Hematopoietic multipotent progenitor cell treated with erythropoietin and hydrocortisone succinate and interleukin-3 and kit ligand, for 15 days (in vitro differentiated cells): ENCODE measurements at places on chromosomes 6 and 20.

DNA sequence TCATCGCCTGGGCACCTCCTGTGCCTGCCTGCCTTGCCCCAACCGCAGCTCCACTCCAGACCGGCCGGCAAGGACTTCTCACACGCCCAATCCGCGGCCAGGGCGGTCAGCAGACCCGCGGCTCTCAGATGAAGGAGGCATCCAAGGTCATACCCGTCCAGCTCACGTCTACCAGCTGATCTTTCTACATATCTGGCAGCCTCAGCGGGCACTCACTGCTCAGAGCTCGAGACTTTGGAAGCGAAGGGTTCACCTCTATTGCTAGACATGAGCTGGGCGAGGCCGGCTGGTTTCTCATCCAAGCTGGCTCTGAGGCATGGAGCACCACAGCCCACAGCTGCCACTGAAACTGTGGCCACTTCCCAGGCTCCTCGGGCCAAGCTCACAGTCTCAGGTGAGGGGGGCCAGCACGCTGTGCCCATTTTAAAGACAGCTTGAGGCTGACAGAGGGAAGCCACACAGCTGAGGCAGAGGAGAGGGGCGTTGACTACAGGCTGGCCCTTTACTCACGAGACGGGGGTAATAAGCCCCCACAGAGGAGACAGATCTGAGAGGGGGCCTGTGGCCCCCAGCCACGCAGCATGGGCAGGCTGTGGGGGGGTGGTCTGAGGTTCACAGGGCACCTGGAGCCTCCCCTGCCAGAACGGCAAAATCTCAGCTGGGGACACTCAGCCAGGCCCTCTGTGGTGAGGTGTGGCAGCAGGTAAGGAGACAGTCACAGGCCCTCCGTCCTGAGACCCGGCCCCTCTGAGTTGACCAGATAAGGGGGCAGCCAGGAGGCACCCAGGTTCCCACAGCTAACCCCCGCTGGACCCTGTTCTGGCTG is 2.0 kb downstream of the LAMA5 start:
- DNase-seq = no peak

DNA sequence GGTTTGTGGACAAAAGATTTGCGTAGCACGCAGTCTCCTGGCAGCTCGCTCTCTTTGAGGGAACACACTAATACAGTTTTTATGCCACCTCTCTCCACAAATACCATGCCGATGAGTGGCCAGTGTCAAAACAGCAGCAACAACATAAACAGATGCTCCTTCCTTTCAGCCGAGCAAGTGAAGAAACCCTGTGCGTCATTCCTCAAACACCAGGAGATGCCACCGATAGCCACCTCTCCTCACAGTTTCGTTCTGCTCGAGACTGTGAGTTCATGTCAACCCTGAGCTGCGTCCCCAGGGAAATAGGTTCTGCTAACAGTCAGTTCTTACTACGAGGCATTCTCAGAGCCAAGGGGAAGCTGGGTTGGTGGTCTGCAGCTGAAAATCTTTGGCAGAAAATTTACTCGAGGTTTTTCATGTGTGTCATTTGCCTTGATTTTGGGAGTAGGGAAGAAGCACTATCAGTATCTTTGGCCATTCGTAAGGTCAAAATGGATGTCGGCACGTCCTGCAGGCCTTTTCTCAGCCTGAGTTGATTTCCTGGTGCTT is 59.9 kb downstream of the EYA2 start:
- no peak for DNase-seq

DNA sequence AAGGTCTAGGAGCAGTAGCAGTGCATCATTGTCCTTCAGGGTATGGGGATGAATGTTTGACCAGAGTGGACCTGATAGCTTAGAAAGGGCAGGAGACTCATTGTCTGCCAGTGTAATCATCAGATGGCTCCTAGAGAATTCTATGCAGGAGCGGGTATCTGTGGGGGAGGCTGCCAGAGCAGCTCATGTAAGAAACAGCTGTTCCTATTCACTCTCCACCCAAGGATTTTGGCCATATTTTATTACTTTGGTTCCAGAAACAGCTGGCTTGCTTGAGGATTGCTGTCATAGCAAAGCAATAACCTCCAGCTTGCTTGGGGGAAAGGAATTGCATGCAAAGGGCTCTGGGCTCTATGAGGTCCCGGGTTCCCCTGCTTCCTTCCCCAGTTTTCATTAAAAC is 44.1 kb downstream of the RALY start:
- DNase-seq = no peak

GRCh38 chr6:166693880-166694279 is 66.8 kb upstream of the RPS6KA2 start:
- no peak for DNase-seq

- DNase-seq = no peak
These were observed 121.4 kb upstream of the DST start for GRCh38 chr6:56764081-56764566.

GRCh38 chr6:52564856-52565255 is 12.0 kb downstream of the TRAM2 start:
- DNase-seq = no peak

DNA sequence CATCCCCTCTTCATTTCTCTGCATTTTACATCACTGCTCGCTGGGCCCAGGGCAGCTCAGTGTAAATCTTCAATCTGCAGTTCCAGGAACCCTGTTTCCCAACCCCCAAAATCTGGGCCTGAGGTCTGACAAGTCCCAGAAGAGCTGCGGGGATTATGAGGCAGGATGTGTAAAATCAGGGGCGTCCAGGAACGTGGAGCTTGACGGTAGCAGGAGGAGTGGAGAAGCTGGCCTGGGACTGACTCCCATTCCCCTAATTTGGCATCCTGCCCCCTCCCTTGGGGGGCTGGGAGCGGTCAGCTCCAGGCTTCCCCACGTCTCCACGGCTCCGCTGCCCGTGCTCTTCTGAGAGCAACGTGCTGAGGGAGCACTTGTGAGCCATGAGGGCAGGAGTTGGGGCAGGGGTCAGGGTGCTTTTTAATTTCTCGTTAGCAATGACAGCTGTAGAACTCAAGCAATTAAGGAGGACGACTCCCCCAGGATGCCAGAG is 23.4 kb upstream of the VEGFA start:
- DNase-seq = no peak

- no peak for DNase-seq
These were observed 2.5 kb downstream of the GMNN start for GRCh38 chr6:24777227-24777626.

- DNase-seq = no peak
These were observed 6.9 kb upstream of the SAMD3 start for GRCh38 chr6:130229645-130230044.

- DNase-seq = no peak
These were observed 554 bp upstream of the LAMA4 start for GRCh38 chr6:112254921-112255320.

- no peak for DNase-seq
These were observed 224.7 kb upstream of the PLCB4 start for GRCh38 chr20:8844179-8844578.

GRCh38 chr6:2959909-2960719 is 11.3 kb downstream of the SERPINB6 start:
- DNase-seq = no peak

DNA sequence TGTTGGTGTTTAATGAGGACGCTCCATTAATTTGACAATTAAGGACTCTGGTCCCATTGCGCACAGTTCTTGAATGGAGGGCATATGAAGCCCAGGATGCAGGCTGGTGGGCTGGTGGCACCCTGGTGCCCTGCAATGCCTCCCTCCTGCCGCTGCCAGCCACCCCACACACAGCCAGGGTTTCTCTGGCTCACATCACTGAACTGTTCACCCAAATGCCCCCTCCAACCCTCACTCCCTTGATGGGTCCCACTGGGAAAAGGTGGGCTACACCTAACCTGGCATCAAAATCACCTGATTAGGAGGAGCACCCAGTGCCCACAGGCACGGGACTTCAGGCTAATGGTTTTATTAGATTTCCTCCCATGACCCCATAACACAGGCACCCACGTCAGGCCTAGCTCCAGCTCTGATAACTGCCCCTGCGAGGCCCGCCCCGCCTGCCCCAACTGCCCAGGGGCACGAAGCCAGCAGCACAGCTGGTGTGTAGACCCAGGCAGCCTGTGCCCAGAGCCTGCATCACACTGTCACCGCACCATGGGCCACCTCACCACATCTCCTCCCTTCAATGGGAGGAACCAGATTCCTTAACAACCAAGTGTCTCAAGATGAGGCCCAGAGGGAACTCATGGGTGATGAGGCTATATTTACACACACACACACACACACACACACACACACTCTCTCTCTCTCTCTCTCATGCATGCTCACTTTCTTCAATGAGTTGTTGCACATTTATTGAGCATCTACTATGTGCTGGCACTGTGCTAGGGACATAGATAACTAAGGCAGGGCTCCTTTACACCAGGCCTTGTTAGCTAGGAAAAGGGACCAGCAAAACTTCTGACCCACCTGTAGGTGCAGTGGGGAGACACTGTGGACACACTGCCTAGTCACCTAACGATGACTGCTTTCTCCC is 107.3 kb downstream of the NOL4L start:
- peak; percentile 48 for DNase-seq

DNA sequence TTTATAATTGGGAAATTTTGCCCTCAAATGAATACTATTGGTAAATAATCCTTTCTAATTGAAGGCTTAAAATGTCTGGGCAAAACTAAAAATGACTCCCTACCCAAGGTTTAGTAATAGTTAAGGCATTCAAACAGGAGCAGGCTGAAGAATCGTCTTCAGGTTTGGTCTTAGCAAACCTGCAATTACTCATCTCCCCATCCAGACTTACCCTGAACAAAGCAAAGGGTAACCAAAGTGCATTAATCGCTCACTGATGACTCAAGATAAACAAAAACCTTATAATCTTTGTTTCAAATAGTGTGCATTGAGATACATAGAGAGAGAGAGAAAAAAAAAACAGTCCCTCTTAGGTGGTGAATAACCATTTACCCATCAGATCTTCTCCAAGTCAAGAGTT is 225.5 kb downstream of the BMP2 start:
- no peak for DNase-seq

GRCh38 chr6:49416195-49416594 is 46.9 kb downstream of the MMUT start:
- DNase-seq = no peak

GRCh38 chr6:82711105-82711827 is 347.6 kb downstream of the TPBG start:
- no peak for DNase-seq

DNA sequence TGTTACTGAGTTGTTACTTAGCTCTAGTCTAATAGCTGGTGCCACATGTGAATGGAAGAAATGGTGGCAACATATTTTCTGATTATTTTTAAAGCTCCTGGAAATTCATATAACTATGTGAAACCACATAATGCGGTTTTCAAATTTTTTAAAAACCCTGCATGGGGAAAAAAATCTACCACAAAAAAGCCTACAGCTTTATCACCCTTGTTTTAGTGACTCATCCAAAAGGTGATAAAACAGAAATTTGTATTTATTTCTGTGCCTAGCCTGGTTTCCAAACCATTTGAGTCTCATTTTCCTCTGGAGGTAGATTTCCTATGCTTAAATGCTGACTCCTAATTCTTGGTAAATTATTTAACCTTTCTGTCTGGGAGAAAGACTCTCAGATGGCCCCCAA is 5.4 kb upstream of the FBXO30 start:
- DNase-seq = no peak

GRCh38 chr20:47727909-47728361 is 57.3 kb downstream of the SULF2 start:
- no peak for DNase-seq

- DNase-seq = no peak
These were observed 24.2 kb upstream of the TAGAP start for GRCh38 chr6:159068904-159069578.

DNA sequence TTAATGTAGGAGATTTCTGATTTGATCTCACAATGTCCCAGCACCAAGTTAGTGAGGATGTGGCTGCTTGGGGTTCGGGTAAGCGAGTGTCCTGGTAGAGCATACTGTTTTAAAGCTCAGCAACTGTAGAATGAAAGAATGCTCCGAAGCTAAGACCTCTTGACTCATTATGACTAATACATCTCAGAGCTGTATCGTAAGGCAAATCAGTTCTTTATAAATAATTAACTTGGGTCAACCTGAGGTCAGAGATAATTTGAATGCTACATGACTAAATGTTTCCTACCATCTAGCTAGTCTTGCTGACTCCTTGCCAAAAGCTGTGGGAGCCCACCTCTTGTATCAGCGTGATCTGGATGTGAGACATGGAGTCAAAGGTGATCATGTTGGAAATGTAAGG is 128.8 kb upstream of the PDE7B start:
- no peak for DNase-seq

- DNase-seq = no peak
These were observed 33.5 kb upstream of the TSPYL1 start for GRCh38 chr6:116313101-116313776.

GRCh38 chr6:140208286-140208685 is 833.8 kb upstream of the CITED2 start:
- no peak for DNase-seq

DNA sequence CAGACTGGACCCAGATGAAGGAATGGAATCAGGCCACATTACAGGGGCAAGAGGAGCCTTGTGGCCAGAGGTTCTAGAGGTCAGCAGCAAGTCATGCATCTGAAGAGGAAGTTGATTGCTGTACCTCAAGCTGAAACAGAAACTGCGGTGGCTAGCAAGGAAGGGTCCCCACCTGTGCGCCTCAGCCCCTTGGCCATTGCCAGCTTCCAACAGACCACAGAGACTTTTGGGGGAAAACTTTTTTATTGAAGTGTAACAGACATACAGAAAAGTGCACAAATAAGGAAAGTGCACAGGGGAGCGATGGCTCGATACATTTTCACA is 26.8 kb upstream of the SLC9A8 start:
- no peak for DNase-seq

DNA sequence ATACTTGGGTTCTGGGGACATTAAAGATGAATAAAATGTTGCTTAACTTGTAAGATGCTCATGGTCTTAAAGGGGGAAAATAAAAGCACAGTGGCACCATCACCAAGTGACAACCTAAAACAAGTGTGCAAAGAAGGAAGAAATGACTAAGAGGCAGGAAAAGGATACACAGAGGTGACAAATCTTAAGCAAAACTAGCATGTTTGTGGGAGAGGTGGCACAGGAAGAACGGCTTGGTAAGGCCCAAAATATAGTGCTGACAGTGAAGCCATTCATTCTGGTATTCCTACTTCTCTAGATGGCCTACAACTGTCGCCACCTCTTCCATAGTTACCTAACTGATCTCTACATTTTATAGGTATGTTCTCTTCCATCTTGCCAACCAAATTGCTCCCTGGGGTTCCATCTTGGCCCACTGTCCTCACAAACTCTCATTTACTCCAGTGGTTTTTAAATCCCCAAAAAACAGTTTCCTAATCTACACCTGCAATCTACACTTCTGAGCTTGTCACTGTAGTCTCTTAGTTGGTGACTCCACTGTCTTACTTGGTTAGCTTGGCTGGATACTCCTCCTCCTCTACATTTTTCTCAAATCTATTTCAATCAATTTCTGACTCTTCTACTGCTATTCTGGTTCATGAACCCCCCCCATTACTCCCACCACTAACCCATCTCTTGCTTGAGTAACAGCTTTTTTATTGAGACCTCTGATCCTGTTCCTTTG is 33.5 kb downstream of the FAM8A1 start:
- no peak for DNase-seq

DNA sequence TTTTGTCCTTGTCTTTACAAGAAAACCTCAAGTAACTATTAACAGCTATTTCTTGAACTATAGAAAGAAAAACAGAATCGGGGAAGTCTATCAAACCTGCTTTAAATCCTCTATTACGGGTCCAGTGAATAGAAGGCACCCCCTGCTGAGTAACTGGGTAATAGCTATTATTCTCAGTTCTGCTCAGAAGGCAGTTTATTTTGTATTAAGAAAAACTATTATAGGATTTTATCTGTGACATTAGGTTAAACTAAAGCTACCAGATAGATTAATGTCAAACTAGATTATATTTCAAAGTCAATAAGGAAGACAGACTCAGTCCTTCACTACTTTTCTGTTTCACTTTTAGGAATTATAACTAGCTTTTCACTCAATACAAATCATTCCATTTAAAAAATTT is 93.7 kb downstream of the DST start:
- peak; percentile 33 for DNase-seq

- no peak for DNase-seq
These were observed 52.6 kb upstream of the GCM1 start for GRCh38 chr6:53201270-53201669.
